AG09309 (cell line): ENCODE measurements at places on chromosomes 1 and 21.

- no peak for DNase-seq
Measured at GRCh38 chr1:29081201-29081600, 42.5 kb downstream of the TMEM200B start.

GRCh38 chr1:16155537-16156410 lies at the start of gene EPHA2:
TSS of gene EPHA2 (minus strand) at chr1:16156069. CDS start at chr1:16155932, 137 bp downstream.
- DNase-seq: no peak

DNA sequence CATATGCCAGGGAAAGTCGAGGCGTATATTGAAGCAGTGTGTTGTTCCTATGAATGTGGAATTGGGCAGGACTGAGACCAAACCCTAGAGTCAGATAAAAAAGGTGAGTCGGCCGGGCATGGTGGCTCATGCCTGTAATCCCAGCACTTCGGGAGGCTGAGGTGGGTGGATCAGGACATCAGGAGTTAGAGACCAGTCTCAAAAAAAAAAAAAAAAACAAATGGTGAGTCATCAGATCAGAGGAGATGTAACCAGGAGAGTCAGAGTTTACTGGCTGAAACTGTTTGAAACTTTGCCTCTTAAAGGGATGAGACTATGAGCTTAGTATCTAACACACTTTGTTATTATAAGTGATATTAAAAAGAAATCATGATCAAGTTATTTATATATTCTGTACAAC lies 26.4 kb upstream of the SYCP1 start:
- DNase-seq: no peak

DNA sequence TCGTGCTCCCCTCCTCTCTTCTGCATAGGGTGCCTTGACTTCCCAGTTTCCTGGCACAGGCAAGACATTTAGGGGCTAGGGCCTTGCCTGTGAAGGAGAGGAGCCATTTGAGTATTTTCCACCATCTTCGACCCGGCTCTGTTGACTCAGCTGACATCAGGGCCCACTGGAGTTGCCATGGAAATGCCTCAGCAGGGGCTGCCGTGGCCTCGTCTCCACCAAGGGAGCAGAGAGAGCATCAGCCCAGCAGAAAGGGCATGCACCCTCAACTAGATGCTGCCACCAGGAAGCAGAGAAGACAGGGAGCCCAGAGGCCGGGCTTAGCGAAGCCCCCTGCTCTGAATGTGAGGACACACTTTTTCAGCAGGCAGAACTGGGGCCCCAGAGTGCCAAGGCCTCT lies 101.9 kb upstream of the ACTL8 start:
- DNase-seq: no peak

- no peak for DNase-seq
Measured at GRCh38 chr1:231364192-231364591, 26.1 kb downstream of the SPRTN start.

DNA sequence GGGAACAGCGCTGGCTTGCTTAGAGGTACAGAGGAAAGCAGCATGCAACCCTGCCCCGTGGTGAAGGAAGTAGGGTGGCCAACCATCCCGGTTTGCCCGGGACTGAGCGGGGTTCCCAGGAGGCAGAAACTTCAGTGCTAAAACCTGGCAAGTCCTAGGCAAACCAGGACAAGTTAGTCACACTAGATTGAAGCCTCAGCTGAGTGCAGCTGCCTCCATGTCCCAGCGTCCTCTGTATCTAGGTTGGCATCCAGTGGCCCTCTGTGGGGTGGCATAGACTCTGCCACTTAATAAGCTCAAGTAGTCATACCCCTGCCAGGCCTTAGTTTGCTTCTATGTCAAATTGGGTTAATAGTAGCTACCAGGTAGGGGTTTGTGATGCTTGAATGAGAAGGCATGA lies 67.1 kb downstream of the ATP2B4 start:
- no peak for DNase-seq

GRCh38 chr1:163195728-163196448 lies 6.8 kb downstream of the RGS5 start:
- DNase-seq: no peak

DNA sequence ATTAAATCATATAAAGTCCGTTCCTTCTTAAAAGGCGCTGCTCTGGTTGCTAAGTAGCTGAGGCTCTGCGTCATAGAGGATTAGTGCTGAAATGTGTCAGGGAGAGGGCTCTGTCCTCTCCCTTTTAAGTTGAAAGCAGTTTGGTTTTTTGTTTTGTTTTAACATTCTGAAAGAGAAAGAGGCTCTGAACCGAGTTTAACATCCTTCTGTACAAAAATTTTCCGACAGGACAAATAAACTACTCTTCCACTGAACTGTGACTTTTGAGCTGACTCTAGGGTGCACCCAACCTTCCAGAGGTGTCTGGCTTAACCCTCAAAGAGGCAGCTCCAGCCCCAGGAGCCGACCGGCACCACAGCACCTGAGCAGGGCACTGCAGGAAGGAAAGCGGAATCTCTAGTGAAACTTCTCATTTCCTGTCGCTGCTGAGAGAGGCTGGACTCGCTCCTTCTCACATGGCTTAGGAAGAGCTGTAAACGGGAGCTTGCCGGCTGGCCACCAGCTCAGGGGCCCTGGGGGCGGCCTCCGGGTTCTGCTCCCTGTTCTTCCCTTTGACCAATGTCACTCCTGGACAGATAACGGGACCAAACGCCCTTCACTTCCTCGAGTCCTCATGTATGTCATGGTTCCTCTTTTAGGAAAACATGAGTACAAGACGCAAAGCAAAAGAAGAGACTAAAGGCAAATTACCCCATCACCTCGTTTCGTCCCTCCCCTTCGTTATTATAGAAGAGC lies 1.2 kb downstream of the VAV3 start:
- DNase-seq: no peak

- no peak for DNase-seq
Measured at GRCh38 chr1:1024149-1024770, 4.3 kb downstream of the AGRN start.

DNA sequence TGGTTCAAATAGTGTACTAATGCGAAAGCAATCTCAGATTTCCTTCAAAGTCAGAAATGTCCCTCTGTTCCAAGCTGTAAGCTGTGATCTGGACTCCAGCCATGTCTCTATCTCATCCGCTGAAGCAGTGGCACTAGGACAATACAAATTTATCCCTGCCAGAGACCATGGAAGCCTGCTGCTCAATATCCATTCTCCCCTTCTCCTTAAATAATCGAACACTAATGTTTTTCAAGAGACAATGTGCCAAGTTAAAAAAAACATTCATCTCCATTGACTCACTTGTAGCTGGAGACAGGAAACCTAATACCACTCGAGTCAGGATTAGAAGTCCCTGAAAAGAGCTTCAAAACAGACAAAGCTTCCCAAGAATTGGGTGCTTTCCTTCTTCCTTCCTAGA lies 38.5 kb upstream of the PGBD5 start:
- no peak for DNase-seq

DNA sequence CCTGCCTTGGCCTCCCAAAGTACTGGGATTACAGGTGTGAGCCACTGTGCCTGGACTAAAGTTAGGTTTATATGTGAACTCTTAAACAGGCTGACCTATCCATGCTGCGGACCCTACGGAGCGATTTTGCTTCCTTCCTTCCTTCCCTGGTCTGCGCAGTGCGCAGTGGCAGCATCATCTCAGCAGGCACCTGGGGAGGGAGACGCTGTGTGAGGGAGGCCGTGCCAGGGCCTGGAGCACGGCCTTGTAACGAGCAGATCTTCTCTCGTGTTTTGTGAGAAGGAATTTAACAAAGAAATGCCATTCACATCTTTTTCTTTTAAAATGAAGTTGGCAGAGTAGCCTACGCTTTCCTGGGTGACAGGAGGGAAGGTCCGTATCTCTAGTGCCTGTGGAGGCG lies 45.8 kb downstream of the PKNOX1 start:
- DNase-seq: no peak

DNA sequence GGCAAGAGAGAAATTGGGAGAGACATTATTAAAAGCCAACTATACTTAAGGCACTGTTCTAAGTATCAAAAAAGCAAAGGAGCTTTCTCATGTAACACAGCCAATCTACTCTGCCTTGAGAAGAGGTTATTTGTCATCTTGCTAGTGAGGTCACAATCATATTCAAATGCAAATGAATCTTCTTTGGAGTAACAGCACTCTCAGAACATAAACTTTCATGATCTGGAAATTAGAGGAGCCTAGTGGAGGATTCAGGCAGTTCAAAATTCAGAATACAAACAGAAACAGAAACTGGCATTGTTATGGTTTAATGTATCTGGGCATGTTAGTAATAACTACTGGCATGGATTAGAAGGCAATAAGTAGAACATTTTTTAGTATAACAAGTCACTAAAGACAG lies 57.4 kb downstream of the ARID4B start:
- DNase-seq: peak; percentile 23

DNA sequence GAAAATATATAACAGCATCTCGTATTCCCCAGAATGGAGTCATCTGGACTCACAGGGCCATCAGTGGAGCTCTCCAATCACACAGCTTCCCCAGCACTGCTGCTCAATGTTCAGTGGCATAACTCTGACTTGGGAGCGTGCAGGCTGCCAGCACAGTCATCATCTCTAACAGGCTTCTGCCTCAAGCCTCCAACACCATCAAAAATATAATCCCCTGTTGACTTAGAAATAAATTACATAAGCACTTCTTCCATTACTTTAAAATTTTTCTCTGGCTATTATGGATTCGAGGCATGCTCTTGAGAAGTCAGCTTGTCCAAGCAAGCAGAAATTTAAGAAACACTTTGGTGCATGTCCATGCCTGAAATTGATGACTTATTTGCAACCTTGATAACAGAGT lies 6.2 kb downstream of the DUSP23 start:
- no peak for DNase-seq

DNA sequence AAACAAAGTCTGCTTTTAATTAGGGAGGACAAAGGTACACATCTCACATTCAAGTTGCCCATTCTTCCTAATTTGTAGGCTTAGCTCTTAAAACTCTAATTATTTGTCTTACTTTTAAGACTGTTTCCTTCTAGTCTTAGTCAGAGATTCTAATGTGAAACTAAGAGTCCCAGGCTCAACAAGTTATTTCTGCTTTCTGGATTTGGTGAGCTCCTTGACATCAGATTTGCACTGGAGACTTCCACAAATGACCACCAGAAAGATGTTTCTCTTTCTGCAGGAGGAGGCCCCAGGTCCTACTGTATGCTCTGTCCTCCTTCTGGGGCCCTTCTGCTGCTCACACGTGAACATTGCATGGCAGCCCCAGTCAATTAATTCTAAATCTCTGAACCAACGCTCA lies 194.2 kb upstream of the JUN start:
- no peak for DNase-seq

- DNase-seq: no peak
Measured at GRCh38 chr1:36645867-36646266, 163.2 kb upstream of the CSF3R start.

GRCh38 chr1:152007047-152007446 lies 13.4 kb upstream of the S100A10 start:
- no peak for DNase-seq

- DNase-seq: peak; percentile 14
Measured at GRCh38 chr1:209266590-209267205, 316.8 kb upstream of the CAMK1G start.

DNA sequence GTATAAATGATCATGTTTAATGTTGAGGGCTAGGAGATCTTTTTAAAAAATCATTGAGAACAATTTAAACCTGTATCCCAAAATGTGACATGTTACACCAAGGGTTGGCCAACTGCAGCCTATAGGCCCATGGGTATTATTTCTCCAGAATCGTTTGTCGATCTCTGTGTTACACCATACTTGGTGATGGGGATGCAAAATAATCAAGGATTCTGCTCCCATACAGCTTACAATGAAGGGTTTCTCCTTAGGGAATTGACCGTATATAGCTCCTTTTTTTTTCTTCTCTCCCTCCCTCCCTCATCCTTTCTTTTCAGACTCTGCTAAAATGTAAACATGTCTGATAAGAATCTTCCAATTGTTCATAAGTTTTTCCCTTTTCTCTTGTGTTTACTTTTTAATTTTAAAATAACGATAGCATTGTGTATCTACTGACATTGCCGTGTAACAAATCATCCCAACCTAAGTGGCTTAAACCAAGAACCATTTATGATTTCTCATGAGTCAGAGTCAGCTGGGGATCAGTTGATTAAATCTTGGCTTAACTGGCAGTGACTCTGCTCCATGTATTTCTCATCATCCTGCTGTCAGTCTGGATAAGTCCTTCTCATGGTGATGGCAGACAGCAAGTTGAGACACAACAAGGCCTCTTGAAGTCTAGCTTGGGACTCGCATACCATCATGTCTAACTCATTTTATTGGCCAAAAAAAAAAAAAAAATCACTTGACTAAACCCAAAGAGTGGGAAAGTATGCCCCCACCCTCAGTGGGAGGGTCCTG lies 48.0 kb downstream of the MARK1 start:
- DNase-seq: no peak

DNA sequence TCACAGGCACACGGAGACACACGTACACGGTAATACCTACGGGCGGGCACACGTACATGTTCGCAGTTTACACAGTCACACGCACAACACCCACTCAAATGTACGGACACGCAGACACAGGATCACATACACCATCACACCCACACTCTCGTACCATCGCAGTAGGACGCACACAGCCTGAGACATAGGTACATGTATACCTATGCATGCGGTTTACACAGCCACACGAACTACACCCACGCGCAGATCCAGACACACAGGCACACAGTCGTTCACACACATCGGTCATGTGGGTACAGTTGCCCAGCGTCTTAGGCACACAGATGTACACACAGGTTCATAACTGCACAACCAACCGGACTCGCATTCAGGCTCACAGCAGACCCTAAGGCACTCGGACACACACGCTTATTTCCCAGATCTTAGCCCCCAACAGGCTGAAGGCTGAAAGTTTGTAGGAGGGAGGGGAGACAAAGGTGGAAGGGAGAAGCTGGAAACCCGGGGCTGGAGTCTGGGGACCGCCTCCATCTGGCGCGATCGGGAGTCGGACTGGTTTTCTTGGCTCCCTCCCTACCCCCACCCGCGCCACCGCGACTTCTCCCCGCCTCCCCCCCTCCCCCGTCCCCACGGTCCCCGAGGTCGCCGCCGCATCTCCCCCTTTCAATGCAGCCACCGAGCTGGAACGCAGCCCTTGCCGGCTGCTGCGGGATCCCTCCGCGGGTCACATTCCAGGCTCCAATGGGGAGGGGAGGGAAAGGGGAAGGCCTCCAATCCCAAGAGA lies 51.9 kb upstream of the SYNC start:
- no peak for DNase-seq
